Mucosa of descending colon (tissue), 3 donors: ENCODE measurements at places on chromosomes 13 and 19. TPM values are rescaled to one million over a fixed set of nuclear protein-coding genes. Genes with fewer than 3 reads are reported as not detected.

The MYBPC2 gene
- total RNA-seq = 0.10 TPM

The THSD1 gene
- total RNA-seq = 3.2 TPM

The RASGRP4 gene
- total RNA-seq = 0.55 TPM

The AMH gene
- 5.1 TPM for total RNA-seq

The IGFL3 gene
- not detected for total RNA-seq

The HTR2A gene
- 0.54 TPM for total RNA-seq

The SIGLEC11 gene
- total RNA-seq = 2.0 TPM

The TLE2 gene
- 66.5 TPM for total RNA-seq

The ZNF700 gene
- total RNA-seq = 17.1 TPM

The PRPF31 gene
- total RNA-seq = 54.6 TPM

The ZNF729 gene
- not detected for total RNA-seq

The LACC1 gene
- 17.3 TPM for total RNA-seq

The KCNN1 gene
- not detected for total RNA-seq

The ZNF296 gene
- 5.0 TPM for total RNA-seq

The ZNF90 gene
- total RNA-seq = 1.9 TPM

The ADM5 gene
- total RNA-seq = 1.2 TPM

The ZNF473 gene
- 9.2 TPM for total RNA-seq

The SMIM44 gene
- total RNA-seq = 5.5 TPM

The ADPRHL1 gene
- 7.1 TPM for total RNA-seq

The IFT88 gene
- total RNA-seq = 23.4 TPM

The CYP2A6 gene
- not detected for total RNA-seq
